ENCODE measurements at places on chromosomes 3 and 15.

DNA sequence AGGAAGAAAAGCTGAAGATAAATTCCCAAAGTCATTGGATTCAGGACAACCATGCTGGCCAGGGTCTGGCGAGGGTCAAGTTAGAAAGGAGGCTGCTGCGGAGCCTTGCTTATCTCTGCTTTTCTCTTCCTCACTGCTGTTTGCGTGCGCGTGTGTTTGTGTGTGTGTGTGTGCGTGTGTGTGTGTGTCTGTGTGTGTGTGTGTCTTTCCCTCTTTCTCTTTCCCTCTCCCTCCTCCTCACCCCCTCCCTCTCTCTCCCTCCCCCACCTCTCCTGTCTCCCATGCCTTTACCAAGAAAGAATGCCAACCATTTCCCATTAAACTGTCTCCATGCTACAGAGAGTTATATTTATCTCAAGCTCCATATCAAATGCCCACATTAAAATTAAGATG is at the start of gene COLQ:
Gene COLQ (minus strand): TSS at position 134 of the 393 bp plus-strand sequence. CDS start 81 bp downstream, at position 53.
- no peak for DNase-seq

DNA sequence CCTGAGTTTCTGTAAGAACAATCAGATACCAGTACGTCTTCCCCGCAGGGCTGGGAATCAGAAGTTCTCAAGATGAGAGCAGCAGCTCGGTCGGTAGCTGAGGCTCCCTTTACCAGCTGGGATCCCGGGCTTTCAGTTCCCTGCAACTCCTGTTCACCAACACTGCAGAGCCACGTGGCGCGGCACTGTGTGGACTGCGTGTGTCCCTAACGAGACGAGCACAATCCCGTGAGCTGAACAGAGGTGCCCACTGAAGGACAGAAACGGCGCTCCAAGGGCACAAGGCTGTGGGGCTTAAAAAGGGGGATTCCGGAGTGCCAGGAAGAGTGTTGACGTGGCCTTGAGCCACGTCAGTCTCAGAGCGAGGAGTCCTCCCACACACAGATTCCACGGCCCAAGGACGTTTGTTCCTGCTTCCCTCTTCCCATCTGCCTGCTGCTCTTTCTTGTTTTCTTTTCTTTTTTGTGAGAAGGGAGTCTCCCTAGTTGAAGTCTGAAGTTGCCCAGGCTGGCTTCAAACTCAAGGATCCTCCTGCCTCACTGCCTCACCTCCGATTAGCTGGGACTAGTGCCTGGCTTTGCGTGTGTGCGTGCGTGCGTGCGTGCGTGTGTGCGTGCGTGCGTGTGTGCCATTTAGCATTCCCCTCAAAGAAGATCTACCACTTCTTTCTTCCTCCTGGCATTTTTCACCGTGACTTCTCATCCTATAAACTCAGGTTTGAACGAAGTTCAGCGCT is 37.1 kb upstream of the RPL35A start:
- no peak for DNase-seq

- no peak for DNase-seq
Observed at GRCh38 chr3:106946866-106947265, 430.4 kb upstream of the CCDC54 start.

GRCh38 chr15:44468709-44469385 is 41.4 kb downstream of the CTDSPL2 start:
- no peak for DNase-seq

DNA sequence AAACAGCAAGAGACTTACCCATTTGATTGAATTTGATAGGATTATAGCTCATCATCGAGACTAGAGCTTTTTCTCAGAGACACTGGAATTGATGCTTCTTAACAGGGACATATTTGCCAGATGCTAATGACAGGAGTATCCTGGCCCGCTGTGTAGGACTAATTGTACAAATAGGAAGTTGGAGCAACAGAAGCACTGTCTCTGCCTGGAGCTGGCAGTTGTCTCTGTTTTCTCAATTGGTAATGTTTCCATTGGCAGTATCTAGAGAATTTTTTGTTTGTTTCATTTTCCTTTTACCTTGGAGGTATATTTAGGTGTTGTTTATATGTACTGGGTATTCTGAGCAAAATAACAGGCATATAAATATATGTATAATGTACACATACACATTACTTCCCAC is 8.9 kb upstream of the PCOLCE2 start:
- DNase-seq: no peak

GRCh38 chr3:37224879-37225278 is 50.5 kb upstream of the LRRFIP2 start:
- no peak for DNase-seq

GRCh38 chr3:10703875-10704274 is 112.2 kb upstream of the SLC6A11 start:
- DNase-seq: no peak

- no peak for DNase-seq
Observed at GRCh38 chr3:117045143-117045542, 335.6 kb downstream of the TUSC7 start.

DNA sequence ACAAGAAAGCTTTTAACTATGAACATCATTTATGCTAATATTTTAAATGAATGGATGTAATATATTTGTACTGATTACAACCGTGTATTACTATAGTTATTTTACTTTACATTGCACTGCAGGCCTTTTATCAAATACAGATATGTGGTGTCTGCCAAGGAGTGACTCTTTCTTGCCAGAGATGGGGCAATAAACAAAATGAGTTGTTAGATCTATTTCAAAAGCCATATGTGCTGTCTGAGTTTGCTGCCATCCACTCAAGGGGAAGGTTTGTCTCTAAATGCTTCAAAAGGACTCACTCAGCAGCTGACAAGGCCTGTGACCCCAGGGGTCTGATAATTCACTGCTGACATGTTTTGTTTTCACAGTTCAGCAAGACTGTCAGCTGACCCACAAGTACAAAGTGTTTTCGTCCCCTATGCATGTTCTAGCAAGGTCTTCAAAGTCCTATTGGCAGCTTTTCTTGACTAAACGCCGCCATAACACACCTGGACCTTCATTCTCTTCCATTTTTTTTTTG is 41.3 kb upstream of the ZBED2 start:
- no peak for DNase-seq

GRCh38 chr3:72426618-72427397 is 421.4 kb downstream of the SHQ1 start:
- DNase-seq: no peak

GRCh38 chr3:108053067-108053466 is 37.8 kb downstream of the CD47 start:
- no peak for DNase-seq

- DNase-seq: no peak
Observed at GRCh38 chr15:63396152-63396928, 14.7 kb upstream of the CA12 start.

- no peak for DNase-seq
Observed at GRCh38 chr15:77012868-77013267, 17.9 kb downstream of the PSTPIP1 start.

GRCh38 chr3:171417813-171418212 is 42.4 kb downstream of the TNIK start:
- no peak for DNase-seq

DNA sequence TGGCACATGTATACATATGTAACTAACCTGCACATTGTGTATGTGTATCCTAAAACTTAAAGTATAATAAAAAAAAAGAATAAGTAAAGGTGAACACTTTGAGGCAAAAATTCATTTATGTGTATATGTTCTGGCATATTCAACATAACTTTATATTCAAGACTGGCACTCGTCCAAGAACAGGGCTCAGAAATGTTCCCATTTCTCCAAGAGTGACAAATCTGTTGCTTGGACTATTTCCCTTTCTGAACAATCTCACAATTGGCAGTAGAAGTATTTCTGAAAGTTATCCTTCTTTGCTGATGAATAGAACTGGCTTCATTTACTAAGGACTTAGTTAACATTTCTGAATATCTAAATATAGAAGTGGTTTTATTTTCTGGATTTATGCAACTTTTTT is 212.8 kb downstream of the ADAMTSL3 start:
- no peak for DNase-seq

GRCh38 chr3:139548801-139549200 is 9.3 kb upstream of the RBP1 start:
- no peak for DNase-seq

DNA sequence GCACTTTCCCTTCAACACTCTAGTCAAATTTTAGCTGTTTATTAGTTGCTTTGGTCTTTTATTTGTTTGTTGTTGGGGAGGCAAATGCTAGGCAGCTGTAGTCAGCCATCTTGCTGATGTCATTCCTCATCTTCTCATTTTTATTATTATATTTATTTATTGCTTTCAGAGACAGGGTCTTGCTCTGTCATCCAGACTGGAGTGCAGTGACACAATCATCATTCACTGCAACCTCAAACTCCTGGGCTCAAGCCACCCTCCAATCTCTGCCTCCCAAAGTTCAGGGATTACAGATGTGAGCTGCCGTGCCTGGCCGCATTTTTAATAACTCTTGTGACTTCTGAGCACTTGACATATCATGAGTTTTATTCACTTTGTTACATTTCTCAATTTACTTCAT is 441.4 kb downstream of the DIPK2A start:
- no peak for DNase-seq

DNA sequence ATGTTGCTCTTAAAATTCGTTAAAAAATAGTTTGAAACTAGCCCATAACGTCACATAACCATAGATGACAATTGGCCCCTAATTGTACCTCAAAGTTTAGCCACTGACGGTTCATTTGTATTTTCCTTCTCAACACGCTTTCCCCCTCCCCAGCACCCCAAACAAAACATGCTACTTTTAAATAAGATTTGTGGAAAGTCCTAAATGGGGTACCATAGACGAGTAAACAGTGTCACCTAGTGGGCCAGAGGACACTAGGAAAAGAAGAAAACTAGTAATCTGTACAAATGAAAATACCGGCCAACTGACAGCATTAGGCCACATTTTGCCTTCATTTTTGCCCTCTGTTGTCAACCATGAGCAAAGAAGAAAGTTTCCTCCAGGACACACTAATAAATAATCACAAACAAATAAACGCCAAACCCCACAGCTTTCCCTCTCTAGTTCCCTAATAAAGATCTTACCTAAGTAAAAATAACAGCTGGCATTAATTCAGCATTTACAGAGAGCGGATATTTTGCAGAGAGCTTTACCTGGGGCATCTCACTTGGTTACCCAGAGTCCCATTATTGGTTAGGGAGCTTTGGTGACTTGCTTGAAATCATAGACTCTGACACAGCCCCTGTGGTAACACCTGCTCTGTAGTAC is 175.1 kb upstream of the ATP11B start:
- DNase-seq: no peak

- no peak for DNase-seq
Observed at GRCh38 chr3:24197809-24198208, 252.7 kb downstream of the NR1D2 start.

- no peak for DNase-seq
Observed at GRCh38 chr15:90219421-90220141, 14.2 kb downstream of the CIB1 start.

DNA sequence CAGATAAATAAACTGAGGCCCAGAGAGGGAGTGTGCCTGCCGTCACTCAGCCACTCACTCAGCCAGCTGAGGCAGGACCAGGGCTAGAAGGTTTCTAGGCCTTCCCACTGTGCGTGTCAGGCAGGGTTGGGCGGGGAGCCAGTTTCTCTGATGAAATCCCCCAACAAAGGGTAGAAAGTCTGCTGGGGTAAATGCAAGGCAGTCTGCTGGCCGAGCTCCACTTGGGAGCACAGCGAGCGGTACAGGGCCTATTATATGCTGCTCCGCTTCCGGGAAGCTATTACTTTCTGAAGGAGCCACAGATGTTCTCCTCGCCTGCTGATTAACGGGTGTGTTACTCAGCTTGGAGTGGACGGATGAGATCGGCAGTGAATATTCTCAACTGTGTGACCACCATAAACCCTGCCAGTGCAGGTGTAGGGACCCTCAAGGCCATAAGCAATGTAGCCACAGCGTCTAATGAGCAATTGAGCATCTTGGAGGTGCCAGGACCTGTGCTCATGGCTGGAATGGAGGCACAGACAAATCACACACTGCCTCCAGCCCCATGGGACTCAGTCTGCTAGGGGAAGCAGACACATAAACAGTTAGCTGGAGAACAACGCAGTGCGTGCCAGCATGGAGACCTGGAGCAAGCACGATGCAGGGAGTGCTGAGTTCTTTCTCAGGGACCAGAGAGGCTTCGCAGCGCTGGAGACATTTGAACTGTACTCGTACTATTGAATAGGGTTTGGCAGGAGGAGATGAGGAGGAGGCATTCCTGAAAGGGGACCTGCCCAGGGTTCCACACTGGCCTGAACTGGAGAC is 42.1 kb downstream of the CORO2B start:
- DNase-seq: no peak

GRCh38 chr3:176939022-176939817 is 258.1 kb downstream of the TBL1XR1 start:
- no peak for DNase-seq

DNA sequence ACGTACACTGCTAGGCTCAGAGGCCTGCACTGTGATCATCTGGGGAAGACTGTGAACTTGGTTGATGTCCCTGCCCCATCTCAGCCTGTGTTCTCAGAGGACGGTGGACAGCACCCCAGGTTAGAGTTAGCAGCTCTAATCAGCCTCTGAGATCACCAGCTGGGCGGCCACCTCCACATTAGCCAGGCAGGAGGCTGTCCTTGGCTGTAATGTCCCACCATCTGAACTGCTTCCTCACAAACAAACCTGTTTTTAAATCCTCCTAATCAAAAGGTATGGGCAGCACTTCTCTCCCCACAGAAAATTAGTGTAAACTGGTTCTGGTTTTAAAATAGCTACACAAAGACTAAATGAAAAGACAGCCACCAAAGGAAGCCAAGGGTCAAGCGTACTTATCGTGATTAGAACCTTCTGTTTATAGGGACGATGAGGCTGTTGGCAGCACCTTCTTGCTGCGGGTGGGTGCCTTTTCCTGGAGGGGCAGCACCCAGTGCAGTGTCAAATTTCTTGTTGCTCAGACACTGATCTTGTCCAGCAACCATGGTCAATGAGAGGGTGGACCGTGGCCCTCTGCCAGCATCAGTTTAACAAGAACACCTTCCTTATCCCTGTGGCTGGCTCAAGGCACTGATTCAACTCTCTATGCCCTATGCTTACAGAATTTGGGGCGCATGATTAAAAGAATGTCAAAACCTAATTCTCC is 24.6 kb downstream of the ACSBG1 start:
- no peak for DNase-seq

GRCh38 chr3:78834910-78835309 is 932.9 kb downstream of the ROBO1 start:
- DNase-seq: no peak

DNA sequence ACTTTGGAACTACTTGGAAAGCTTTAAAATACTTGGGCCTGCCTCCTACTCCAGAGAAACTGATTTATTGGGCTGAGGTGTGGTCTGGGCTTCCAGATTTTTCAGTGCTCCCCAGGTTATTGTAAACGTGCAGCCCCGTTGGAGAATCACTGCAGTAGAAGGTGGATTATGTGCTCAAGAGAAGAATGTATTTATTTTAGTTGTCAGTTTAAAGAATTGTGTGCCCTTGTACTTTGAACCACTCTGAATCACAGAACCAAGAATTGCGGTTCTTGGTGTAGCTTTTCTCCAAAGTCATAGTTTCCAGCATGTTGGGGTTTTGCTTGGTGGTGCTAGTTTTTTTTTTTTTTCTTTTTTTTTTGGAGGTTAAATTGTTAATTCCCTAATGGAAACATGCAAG is 1.6 kb downstream of the TATDN2 start:
- no peak for DNase-seq

DNA sequence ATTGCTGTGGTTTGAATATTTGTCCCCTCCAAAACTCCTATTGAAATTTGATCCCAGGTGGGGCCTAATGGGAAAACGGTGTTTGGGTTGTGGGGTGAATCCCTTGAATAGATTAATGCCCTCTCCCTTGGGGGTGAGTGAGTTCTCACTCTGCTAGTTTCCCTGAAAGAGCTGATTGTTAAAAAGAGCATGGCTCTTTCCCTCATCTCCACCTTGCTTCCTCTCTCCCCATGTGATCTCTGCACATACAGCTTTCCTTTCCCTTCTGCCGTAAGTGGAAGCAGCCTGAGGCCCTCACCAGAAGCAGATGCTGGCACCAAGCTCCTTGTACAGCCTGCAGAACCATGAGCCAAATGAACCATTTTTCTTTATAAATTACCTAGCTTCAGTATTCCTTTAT is 394.9 kb upstream of the WNT5A start:
- no peak for DNase-seq

Data from cortex of kidney (tissue), 1 donor.